Suprapubic skin (tissue), 4 donors: ENCODE measurements at places on chromosomes 2 and 18. TPM values are rescaled to one million over a fixed set of nuclear protein-coding genes. Genes with fewer than 3 reads are reported as not detected.

Gene ARHGAP28
- total RNA-seq, result 3.1 TPM

Gene RFX8
- 0.70 TPM for total RNA-seq

Gene CYP20A1
- total RNA-seq, result 24.2 TPM

Gene TXNL4A
- total RNA-seq, result 21.5 TPM

Gene LHCGR
- total RNA-seq, result not detected

Gene MC2R
- not detected for total RNA-seq

DNA sequence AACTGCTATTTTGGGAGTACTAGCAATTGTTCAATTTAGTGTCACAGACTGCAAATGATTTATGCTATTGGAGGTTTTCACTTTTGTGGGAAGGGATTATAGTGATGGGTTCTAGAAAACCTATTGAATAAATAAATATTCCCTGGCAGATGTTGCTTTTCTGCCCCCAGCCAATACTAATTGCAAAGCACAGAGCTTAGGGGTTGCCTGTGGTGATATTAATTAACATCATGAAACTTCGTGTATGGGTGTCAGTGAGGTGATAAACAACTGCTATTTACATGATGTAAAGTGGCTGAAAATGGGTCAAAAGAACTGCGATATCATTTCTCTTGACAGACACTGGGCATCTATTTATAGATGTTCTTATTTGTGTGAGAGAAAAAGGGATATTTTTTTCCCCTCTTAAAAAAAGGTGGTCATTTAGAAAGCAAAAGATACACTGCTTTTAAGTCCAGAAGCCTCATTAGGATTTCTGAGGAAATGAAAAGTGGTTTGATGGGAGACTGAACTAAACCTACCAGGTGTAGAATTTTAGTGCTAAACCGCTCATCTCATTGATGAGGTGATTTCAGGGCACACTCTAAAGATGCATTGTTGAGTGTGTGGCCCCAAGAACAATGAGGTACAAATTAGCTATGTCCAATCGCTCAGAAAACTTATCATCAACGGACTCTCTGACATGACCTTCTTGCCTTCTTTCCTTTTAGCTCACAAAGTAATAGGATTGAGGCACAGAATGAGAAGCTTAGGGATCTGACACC is 116.7 kb upstream of the CHST9 start:
- DNase-seq, result no peak

- no peak for DNase-seq
These were observed 169.8 kb upstream of the NCK2 start for GRCh38 chr2:105574796-105575344.

Gene SIX3
- total RNA-seq, result not detected

DNA sequence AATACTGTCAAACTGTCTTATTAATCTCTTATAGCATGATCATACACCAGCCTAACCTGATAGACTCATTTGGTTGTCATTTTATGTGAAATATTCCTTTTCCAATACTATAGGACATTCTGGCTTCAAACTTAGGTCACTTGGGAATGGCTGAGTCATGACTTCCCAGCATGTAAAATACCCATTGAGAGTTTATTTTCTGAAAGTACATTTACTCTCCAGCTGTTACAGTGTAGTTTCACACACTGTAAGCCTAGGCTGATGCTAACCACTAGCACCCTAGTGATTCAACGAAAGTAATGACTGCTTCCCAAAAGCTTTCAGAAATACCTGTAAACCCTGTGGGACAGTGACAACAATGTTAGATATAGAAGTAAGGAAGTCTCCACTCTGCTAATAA is 93.8 kb downstream of the FIGN start:
- no peak for DNase-seq

DNA sequence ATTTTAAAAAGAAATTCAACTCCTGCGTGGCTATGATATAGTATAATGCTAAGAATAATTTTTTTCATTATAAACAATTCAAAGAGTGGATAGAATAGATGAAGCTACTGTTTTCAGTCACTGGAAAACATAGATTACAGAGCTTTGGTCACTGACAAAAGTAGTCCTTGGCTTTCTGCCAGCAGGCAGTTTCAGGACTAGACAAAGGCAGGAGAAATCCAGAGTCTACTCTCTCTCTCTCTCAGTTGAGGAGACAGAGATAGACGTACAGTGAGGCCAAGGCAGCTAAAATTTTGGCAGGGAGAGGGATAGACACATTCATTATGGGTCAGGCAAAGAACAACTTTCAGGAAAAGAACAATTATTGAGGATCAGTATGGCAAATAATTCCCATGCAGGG is 491.4 kb upstream of the CRIM1 start:
- no peak for DNase-seq

- DNase-seq, result no peak
These were observed 253.3 kb upstream of the TANK start for GRCh38 chr2:160906878-160907277.

DNA sequence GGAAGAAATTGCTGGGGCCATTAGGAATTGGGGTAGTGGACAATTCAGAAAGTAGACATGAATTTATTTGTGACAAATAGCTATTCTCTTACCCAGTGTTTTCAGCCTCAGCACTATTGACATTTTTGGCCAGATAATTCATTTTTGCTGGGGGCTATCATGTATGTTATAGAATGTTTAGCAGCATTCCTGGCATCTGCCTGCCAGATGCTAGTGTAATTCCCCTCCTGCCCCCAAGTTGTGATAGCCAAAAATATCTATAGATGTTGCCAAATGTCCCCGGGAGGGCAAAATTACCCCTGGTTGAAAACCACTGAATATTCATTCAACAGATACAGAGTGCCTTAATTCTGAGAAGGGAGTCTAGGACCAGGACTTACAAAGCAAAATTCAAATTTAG is 183.6 kb downstream of the BABAM2 start:
- DNase-seq, result no peak

DNA sequence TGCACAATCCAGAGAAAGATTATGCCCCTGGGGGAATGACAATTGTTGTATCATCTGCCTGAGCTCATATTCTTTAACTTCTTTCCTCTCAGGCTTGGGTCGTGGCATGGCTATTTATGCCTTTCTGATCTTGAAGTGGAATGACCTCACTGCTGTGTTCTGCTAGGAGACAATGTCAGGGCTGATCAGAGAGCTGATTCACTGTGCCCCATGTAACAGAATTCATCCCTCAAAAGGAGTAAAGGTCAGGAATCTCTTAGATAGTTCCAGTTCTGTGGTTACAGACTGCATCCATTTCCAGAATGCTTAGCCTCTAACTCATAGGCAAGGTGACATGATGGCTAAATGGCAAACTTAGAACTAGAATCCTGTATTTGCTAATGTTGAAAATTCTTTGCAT is 511.7 kb upstream of the CNTNAP5 start:
- no peak for DNase-seq

GRCh38 chr18:74496508-74497323 is 553 bp downstream of the CNDP2 start:
- peak; percentile 86 for DNase-seq

Gene ROCK1
- 51.9 TPM for total RNA-seq

- no peak for DNase-seq
These were observed 69.8 kb upstream of the FHL2 start for GRCh38 chr2:105468582-105469042.

DNA sequence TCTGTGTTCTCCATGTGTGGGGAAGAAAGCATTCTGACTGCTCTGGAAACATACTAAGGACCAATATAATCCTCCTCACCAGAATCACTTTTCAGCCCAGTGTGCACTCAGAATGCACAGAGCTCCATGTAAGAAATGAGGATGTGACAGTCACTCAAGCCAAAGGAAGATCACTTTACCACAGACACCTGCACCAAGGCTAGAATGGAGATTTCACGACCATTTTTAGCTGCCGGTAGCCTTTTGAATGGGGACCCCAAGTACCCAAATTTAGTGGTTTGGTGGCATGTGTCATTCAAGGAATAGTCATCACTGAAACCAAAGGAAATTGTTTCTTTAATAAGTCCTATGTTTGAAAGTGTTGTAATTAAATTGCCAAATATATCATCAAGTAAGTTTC is 613.2 kb upstream of the ACVR2A start:
- no peak for DNase-seq
